CD4-positive, alpha-beta memory T cell (primary cell): ENCODE measurements at places on chromosomes 1 and 21. TPM values are rescaled to one million over a fixed set of nuclear protein-coding genes. Genes with fewer than 3 reads are reported as not detected.
A peak's percentile ranks its signal among the peaks of the same experiment; 100 is the strongest.

Gene SMCP
- total RNA-seq: not detected

Gene NTMT2
- not detected for total RNA-seq

Gene OR2T33
- total RNA-seq: not detected

Gene HRNR
- total RNA-seq: not detected

Gene CYP4A11
- total RNA-seq: not detected

Gene FCRL6
- total RNA-seq: 0.55 TPM

Gene TNFRSF18
- 8.6 TPM for total RNA-seq

Gene NR1I3
- not detected for total RNA-seq

Gene TAF13
- total RNA-seq: 14.6 TPM

Gene C1orf56
- 3.5 TPM for total RNA-seq

DNA sequence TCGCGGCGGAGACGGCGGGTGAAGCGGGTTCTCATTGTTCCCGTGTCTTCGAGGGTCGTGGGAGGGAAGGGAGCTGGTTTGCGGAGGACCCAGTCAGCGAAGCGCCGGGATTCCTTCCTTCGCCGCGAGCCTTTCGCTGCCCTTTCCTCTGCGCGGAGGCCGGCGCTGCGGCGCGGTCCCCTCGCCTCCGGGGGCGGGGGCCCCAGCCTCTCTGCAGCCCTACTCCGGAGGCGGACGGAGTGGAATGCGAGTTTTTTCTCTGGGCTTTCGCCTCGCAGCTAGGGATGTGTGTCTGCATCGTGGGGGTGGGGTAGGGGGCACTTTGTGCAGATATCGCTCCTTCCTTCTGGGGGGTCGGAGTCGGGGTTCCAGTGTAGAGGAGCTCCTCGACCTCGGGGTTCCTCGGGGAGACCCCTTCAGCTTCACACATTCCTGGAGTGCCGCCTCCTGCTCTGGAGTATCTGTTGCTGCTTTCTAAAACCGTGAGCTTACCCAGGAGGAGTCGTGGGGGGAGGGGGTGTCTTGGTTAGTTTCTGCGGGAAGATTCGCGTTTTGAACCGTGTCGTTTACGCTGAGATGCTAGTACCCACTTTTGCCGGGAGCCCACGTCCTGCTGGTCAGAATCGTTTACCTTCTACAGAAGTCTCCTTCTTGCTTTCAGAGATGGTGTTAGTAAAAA, 595 bp downstream of the RNF2 start:
- peak; percentile 23 for DNase-seq

- no peak for DNase-seq
Observed at GRCh38 chr1:177173976-177174375, 3.2 kb downstream of the BRINP2 start.

GRCh38 chr1:77085109-77085508, 134.1 kb downstream of the PIGK start:
- DNase-seq: no peak

DNA sequence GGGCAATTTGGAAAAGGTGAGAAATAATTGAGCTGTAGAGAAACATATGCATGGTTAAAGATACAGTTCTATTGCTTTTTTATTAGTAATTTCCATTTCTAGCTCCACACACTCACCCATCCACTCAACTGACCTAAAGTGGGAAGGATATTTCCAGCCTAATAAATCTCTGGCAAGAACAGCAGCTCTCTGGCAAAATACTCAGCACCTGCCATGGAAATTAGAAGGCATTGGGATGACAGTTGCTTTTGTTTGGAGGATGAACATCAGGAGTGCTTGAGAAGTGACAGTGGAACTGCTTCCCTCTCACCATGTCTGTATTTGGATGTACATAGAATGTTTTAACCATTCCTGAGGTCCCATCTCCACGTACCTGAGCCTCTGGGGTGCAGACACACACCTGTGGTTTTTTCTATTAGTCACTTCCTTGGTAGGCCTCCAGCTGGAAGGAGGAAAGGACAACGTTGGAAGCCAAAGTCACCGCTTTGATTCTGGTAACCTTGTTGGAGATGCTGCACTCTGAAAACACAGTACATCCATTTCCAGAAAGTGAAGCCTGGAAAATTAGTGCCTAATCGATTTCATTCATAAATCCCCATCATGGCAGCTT, 62.3 kb upstream of the RUNX1 start:
- DNase-seq: no peak

DNA sequence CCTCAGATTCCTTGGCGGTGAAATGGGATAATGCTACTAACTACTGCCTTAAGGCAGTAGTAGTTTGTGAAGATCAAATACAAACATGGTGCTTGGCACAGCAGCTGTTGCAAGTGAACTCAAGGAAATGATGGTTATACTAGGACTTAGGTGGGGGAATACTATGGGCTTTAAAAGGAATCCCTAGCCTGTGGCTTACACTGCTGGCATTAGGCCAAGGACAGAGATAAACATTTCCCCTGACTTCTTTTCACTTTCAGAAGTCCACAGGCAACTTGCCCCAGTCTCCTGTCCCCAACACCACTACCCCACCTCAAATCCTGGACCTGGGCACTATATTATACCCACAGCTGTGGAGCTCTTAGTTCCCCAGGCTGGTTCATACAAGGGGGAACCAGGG, 13.1 kb upstream of the VAMP4 start:
- no peak for DNase-seq

GRCh38 chr1:91889717-91890459, 3.9 kb upstream of the TGFBR3 start:
- DNase-seq: peak; percentile 36

DNA sequence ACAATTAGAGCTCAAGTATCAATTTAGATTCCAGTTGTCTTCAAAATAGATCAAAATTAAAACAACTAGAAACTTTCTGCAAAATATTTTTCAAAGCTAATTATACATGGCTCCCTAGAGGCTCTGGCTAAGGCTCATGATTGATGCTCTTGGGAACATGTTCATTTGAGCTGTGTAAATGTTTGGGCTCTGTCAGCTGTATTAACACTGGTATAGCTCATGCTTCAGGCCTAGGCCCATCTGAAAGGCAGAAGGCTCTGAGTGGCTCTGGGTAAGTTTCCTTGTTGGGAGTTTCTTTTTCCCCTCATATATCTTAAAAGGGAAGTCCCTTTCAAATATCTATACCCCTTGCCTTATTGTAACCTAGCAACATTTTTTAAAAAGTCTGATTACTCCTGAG, 81.3 kb downstream of the UROD start:
- no peak for DNase-seq

DNA sequence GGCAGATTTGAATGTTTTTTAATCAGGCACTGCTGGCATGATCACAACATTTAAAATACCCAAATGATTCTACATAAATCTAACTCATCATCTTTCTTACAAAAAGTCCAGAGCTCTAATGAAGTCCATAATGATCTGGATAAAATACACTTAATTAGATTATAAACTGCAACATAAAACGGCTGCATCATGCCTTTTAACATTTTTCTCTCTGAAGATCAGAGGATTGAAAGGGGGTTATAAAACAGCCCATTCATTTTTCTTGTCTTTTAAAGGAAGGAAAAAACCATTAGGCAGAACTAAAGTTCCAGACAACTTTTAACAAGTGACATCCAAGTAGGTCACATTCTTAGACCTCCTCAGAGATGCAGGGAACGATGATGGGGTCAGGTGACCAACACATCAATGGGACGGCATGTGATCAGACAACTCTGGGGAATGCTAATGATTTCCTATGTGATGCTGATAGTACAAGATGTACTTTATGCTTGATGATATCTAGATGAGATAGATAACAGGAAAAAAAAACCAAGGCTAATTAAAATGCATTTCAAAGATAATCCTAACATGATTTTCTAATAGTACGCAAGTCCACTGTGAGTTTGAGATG, 455.1 kb downstream of the SMYD3 start:
- DNase-seq: no peak

DNA sequence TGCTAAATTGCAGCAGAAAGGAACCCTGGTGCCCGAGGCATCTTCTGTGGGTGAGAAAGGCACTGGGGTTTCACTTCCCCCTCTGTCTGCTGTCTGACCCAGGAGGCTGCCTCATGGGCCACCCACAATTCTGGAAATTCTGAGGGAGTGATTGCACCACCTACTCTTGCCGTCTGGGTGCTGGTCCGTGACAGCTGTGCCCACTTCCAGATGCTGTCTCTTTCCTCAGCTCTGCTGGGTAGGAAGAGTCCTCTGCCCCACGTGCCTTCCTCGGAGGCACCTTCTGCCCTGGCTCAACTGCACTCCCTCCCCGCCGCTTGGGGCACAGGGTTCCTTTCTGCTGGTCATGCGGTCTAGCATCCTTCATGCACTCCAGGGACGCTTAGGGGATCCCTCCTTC, 96.3 kb downstream of the ARHGEF10L start:
- DNase-seq: no peak

DNA sequence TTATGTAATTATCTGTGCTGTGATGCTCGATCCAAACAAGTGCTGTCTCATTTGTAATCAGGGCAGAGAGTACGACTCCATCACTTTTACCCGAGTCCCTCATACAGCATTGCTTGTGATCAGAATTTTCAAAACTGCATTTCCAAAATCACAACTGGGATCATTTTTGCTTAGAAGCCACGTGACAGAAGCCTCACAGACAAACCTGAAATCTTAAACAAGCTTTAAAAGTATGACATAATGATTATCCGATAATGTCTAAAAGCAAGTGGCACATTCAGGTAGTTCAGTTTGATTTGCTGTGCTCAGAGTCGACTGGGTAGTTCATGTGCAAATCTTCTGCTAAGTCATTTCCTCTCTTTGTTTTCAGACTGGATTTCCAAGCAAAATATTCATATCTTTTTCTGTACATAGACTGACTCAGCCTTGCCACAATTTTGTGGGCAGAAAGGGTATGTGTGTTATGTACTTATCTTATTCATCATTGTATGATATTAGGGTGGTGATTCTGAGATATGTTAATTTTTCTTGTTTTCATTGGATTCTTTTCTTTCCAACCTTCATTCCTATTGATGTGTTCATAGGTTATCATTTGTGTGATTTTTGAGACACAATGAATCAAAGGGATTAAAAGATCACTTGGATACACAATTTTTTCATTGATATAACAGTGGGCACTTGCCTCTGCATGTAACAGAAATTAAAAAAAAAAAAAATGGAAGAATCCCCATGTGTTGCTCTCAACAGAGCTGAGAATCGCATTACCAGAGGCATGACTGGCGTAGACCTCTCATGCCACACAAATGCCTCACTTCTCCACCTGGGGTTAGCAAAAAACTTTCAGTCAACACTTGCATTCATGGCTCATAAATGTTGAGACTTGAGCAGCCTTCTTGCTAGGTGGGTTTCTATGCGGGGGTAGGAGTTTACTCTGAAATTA, 355.7 kb downstream of the LTN1 start:
- no peak for DNase-seq

GRCh38 chr1:40239626-40240025, 8.1 kb upstream of the TMCO2 start:
- DNase-seq: no peak

DNA sequence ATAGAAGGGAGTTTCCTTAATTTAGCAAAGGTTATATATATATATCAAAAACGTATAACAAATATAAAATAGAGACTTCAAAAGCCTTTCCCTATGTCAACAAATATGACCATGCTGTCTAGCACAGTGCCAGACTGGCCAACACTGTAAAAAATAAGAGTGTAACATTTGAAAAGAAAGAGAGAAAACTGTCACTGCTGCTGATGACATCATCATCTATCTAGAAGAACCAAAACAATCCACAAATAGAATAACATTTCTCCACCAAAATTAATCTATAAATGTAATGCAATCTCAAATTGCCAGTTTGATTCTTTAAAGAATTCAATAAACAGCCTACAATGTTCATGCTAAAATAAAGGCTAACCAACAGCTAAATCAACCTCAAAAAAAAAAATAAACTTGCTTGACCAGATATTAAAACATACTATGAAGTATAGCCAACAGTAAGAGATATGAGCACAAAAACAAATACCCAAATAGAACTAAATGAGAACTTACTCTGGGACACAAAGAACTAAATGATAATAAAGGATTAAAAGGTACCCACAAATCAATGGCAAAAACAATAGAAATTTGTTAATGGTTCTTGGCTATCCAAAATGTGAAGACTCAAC, 50.2 kb downstream of the ENAH start:
- no peak for DNase-seq

GRCh38 chr1:90707363-90707710, 9.8 kb downstream of the BARHL2 start:
- no peak for DNase-seq

DNA sequence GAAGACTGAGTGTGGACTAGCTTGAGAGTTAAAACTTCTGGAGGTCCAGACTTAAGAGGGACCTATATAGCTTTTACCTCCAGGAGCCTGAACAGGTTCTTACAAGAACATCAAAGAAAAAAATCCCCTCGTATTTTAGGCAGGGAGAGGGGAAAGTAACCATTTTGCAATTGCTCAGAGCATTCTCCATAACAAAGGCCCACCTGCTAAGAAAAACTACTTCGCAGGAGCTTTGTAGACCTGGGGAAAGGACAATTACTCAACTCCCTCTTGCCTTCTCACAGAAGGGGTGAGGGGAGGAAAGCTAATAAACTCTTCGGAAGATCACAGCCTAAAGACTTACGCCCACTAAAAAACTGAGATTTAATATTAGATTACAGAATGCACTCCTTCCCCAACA, 86.3 kb downstream of the RERE start:
- DNase-seq: no peak

- DNase-seq: no peak
Observed at GRCh38 chr1:27994060-27994459, 34.3 kb downstream of the XKR8 start.

- no peak for DNase-seq
Observed at GRCh38 chr21:45132841-45133573, 58.6 kb downstream of the ADARB1 start.

DNA sequence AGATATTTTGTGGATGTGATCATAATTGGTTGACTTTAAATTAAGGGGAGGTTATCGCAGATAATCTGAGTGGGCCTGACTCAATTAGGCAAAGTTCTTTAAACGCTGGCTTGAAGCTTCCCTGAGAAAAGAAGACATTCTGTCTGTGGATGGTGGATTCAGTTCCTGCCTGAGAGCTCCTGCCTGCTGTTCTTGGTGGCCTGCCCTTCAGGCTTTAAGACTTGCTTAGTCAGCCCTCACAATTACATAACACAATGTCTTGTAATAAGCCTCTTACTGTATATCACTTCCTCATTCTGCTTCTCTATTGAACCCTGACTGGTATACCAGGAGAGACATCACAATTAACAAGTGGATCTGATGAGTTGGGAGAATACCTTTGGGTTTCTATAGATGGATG, 50.2 kb downstream of the KCNJ6 start:
- DNase-seq: no peak

DNA sequence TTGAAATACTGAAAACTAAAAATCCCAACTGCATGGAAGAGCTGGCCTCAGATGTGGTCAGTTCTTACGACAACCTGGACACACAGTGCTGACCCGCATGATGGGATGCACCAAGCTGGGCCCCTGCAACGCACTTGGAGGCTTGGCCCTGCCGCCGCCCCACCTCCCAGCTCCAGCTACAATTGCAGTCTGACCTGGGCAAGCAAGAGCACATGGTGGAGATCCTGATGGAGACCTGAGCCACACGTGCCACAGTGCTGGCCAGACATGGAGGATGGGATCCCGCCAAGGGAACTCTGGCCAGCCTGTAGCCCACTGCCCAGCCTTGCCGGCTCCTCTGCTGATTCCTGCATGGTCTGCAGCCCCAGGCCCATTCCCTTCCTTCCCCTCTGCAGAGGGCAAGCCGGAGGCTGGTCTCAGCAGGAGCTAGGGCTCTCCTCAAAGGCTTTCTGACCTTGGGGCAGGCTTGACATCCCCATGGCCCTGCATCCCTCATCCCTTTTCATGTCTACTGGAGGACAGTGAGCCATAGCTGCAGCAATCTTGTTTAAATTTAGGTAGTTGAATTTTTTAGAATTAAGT, 14.1 kb downstream of the CR1L start:
- no peak for DNase-seq
